ENCODE measurements at places on chromosomes 2 and 18.

GRCh38 chr2:133004623-133005022 lies 334.6 kb upstream of the LYPD1 start:
- DNase-seq = no peak

GRCh38 chr2:55309446-55309845 lies 40.4 kb upstream of the MTIF2 start:
- DNase-seq = no peak

DNA sequence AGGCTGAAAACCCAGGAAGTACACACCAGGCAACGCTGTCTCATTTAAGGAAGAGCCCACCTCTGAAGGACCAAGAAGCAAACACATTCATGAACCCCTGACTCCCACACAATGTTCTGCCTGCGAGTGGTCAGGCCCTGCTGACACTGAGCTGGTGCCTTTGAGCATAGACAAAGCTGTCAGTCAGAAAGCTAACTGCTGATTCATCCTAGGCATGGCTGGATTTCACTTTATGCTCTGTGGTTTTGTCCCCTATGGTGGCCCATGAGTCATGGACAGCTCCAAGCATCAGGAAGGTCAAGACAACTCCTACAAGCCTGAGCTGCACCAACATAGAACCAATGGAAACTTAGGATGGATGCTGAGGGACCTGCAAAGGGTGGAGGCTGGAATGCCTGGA lies 78.9 kb downstream of the UXS1 start:
- no peak for DNase-seq

DNA sequence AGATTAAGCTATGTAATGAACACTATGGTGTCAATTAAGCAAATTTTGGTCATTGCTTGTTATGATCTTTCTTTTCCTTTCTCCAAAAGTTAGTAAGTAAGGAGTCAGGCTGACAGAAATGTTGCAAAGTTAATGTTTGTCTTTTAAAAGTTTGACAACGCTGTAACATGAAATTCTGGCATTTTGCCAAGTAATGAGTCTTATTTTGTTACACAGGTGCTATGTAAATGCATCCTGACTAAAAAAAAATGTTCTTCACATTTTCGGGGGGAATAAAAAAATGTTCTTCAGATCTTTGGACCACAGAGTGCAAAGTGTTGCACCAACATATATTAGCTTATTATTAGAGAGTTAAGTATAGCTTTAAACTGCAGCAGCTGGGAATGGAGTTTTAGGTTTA lies 54.8 kb upstream of the PROKR1 start:
- no peak for DNase-seq

DNA sequence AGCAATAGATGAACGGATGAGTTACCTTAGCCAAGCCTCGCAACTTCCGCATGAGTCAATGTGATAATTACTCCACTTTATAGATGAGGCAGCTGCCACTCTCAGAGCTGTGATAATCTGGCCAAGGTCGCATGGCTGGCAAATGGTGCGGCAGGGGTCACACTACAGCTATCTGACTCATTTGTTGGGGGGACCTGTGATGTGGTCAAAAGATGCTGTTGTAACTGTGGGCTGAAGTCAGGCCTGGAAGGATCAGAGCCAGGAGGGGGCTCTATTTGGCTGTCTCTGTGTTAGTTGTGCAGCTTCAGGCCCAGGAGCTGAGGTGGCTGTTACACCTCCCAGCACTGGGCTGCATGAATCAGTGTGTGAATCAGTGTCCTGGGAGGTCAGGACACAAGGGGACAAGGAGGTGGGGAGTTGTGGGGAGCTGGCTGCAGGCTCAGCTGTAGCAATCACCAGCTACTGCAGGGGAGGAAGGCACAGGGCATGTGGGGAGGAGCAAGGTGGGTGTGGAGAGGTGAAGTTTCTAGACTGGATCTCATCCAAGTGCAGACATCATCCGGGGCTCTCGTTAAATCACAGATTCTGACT lies 33.1 kb downstream of the NGEF start:
- no peak for DNase-seq

GRCh38 chr2:75870651-75871137 lies 160.0 kb upstream of the GCFC2 start:
- DNase-seq = no peak

DNA sequence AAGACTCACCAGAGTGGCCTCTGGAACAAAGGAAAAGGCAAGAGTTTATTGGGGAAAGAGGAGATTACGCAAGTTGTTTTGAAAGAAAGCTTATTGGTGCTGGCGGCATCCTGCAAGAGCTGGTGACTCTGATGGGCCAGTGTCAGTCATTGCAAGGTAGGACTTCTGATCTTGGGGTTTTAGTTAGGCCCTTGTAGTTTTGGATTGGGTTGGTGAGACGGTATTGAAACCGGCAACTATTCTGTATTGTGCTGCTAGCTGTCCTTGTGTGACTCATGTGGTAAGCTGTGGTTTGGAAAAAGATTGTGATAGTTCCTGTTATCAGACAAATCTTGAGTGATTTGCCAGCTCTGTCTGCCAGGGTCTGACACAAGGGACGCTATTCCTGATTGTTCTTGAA lies 159.1 kb upstream of the PIEZO2 start:
- no peak for DNase-seq

GRCh38 chr18:74929110-74929509 lies 279.8 kb downstream of the PTGR3 start:
- DNase-seq = no peak

GRCh38 chr2:65420712-65421431 lies 11.5 kb downstream of the SPRED2 start:
- DNase-seq = no peak

GRCh38 chr2:12169721-12170120 lies 423.3 kb downstream of the LPIN1 start:
- no peak for DNase-seq

GRCh38 chr2:68594674-68595492 lies 48.5 kb upstream of the PROKR1 start:
- DNase-seq = no peak

DNA sequence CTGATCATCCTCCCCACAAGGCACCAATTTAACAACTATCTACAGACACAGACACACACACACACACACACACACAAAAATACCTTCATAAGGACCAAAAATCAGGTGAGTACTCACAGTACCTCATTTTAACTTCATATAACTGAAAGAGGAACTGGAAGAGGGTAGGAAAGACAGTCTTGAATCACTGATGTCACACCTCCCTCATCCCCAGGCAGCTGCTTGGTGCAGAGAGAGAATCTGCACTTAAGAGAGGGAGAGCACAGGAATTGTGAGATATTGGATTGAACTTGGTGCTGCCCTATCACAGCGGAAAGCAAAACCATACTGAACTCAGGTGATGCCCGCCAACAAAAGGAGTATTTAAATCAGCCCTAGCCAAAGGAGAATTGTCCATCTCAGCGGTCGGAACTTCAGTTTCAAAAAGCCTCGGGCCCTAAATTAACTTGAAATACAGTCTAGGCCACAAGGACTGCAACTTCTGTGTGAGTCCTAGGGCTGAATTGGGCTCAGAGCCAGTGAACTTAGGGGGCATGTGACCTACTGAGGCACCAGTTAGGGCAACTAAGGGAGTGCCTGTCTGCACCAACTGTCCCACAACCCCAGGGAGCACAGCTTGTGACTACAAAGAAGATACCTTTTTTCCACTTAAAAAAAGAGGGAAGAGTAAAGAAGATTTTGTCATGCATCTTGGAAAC lies 211.1 kb downstream of the LRATD1 start:
- no peak for DNase-seq

DNA sequence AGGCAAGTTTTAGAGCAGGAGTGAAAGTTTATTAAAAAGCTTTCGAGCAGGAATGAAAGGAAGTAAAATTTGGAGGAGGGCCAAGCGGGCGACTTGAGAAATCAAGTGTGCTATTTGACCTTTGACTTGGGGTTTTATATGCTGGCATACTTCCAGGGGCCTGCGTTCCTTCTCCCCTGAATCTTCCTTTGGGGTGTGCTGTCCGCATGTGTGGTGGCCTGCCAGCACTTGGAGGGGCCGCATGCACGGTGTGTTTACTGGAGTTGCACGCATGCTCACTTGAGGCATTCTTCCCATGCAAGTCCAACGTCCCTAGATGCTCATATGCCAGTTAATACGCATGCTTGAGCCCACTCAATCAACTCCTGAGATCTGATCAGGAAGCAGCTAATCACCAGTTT lies 78.3 kb upstream of the MAP4K4 start:
- DNase-seq = no peak

DNA sequence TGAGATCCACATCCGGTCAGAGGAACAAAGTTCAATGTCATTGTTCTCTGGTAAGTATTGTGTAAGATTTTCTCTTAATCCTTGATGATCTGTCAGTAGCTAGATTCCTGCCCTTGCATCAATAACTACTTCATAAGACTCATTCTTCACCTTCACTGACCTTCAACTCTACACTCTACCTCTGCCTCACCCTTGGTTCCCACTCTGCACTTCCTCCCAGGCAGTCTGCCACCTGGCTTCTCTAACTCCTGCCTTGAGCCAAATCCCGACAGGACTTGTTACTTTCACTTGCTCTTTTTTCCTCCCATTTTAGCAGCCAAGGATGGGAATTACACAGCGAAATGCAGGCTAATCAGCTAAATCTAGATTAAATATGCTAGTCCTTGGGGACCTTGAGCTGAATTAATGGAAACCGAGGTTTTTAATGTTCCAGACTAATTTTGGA lies 190.7 kb downstream of the DLGAP1 start:
- no peak for DNase-seq
